Coronary artery (tissue), 2 donors: ENCODE measurements at places on chromosomes 3 and 15.

DNA sequence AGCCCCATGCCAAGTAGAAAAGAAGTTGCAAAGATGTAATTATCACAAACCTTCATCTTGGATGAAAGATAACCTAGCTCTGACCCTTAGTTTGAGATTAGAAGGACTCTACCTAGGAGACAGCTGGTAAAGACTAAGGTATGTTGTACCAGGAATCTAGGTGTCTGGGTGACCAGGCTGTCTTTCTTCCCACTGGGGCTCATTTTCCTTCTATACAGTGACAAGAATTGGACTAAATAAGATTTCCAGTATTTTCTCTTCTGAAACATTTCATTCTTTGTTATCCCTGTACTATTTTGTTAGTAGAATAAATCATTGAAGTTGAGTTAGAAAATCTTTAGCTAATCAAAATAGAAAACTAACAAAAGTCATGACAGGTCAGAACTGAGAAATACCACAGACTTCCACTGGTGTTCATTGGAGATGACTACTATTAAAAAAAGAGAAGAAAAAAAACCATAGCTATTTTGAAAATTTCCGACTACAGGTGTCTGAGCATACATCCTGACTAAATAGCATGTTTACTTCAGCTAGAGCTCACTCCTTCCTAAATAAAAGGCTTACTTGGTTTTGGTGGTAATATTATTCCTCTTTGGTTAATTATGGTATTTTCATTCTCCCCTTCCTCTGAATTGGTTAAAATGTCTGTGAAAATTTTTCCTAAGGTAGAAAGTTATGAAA, 10.1 kb downstream of the TGFBR2 start:
- no peak for DNase-seq

GRCh38 chr3:47324278-47324865, 41.6 kb downstream of the KLHL18 start:
- no peak for DNase-seq

DNA sequence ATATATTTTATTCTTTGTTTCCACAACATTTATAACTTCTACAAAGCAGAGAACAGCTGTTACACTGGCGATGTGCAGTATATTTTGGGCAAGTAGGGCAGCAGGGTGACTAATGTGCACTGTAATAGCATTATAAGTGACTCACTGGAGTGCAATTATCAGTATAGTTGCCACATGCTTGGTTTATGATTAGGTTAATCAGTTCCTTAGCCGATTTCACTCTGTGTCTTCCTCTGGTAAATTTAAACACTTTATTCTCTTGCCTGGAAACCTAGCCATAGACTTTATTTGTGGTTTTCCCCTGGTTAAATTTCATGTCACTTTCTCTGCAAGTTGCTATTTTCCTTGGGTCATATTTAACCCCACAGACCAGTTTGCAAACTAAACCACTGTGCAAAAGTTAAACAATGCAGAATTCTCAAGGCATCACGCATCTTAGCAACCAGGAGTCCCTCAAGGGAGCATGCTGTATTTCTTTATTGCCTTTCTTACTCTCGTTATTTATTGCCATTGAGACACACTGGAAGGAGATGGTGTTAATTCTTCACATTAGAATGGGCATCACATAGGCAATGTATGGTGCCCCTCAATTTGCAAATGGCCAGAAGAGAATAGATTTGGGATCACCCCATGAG, 690.2 kb upstream of the DPPA4 start:
- no peak for DNase-seq

DNA sequence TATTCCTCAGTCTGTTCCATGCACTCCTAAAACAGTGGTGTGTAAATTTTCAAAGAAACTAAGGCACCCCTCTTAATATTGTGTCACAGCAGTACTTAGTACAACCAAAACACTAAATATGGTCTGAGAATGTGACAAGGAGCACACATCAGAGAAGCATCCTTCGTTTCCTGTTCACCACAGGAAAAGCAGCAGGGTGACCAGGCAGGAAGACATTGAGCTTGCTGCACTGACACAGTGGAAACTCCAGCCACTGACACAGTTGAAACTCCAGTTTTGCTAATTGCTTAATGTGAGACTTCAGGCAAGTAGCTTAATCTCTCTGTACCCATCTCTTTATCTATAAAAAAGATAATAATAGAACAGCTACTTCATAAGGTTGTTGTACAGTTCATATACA, 353.0 kb upstream of the RORA start:
- no peak for DNase-seq

DNA sequence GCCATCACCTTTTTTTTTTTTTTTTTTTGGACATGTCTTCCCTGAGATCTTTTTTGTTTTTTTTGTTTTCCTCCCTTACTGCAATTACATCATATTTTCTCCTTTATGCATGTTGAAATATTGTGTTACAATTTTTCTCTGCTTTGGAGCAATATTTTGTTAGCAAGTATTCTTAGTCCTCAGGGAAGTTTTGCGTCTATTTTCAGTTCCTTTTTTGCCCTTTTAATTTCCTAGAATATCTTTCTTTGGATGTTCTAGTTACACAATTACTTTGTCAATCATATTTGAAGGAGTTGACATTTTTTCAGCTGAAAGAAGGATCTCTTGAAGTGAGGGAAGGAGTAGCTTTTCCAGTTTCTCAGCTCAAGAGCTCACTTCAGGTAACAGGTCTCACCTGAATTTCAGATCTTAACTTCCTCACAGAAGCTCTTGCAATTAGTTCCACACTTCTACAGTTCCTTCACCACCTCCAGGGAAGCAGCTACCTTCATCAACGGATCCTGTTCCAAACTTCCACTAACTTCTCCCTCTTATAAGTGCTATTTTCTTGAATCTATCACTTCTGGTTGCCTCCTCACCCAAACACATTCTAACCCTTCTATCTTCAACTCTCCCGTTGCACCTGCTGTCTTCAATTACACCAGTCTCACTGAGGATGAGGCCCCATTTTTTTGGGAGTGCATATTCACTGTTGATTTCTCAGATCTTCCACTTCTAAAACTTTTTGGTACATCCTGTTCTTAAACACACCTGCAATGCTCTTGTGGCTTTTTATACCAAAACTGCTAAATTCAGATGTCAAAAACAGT, 57.8 kb upstream of the CPOX start:
- no peak for DNase-seq

DNA sequence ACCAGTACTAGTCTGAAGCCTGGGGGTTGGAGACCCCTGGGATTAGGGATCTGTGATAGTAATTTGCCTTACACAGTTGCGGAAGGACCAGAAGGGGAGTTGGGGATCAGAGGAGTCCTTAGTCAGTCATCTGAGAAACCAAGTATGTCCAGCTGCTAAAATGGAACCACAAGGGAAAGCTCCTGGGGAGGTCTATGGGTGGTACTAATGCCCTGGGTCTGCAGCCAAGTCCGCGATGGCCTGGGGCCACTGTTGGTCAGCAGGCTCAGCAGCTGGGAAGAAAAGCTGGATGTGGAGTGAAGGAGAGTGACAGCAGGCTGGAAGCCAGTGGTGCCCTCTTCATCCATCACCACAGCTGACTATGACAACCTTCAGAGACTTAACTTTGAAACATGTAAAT, 2.2 kb upstream of the ANKDD1A start:
- DNase-seq = no peak

DNA sequence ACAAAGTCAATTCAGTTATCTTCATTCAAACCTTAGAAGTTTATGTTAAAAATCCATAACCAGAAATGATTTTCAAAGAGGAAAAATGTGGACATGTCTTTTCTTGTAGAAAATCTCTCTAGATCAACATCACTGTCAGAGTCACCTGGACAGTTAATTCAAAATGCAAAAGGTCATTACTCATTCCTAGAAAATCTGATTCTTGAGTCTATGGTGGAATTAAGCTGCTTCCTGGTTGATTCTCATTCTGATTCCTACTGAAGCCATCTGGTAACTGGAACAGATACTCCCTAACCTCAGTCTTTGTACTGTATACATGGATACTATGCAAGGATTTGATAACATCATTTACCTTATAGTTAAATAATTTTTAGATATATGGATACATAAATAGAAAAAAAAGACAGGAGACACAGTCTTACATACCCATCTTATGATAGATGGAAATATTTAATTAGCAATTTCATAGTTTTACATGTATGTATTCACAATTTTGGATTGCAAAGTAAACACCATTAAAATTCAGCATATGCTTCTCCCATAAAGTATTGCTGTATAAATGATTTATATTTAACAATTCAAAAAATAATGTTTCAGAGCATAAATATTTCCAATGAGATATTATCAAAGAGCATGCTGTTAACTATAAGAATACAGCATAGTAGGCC, 693.2 kb upstream of the CCDC54 start:
- DNase-seq = no peak

DNA sequence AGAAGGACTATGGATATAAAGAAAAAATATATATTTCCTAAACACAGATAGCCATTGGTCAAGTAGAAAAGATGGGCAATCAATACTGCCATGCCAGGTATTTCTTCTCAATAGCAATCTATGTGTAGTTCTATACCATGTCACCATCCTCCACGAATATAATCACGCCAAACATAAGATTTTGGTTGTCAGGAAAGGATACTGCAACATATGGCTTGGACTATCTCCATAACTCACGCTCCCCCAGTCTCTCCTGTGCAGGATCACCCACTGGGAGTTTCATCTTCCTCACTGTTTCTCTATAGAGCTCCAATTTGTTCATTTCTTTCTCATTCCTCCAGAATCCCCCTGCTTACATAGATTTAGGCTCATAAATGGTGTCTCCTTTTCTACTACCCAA, 462.9 kb upstream of the KCNMB2 start:
- no peak for DNase-seq
